ENCODE measurements at places on chromosomes 4 and X. TPM values are rescaled to one million over a fixed set of nuclear protein-coding genes. Genes with fewer than 3 reads are reported as not detected.

GRCh38 chr4:43457866-43458265 is 565.4 kb downstream of the GRXCR1 start:
- no peak for DNase-seq

DNA sequence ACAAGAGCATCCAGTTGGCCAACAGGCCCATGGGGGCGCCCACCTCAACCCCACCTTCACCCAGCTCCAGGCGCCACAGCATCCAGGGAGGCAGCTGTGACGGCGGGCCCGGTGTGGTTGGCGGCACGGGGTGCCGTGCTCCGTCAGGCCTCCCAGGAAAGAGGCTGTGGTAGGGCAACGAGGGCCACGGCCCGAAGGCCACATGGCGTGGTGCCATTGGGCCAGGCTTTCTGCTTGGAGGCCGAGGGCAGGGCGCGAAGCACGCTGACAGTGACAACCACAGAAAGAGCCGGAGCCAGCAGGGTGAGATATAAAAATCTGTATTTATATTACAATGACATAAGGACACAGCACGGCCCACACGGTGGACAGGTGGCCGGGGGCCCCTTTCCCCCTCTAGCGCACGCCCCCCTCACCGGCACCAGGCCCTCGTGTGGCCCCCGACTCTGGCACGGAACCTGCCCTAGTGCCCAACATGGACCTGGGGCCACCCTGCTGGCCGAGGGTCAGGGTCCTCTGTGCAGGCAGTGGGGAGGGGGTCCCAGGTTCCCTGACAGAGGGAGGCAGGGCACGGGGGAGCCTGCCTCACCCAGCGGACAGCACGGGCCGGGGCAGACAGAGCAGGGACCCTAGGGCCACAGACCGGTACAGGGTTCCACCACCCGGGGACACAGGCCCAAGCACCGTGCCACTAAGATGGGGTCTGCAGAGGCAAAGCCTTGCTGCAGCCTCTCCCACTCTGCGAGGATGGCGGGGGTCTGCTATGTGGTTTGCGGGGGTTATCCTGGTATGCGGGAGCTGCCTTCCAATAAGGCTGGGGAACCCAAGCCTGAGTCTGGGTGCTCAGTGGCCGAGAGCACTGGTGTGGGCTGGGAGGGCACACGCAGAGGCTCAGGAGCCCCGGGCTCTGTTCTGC is 5.5 kb upstream of the HAUS3 start:
- no peak for DNase-seq

GRCh38 chr4:78424461-78424860 is 127.1 kb upstream of the ANXA3 start:
- no peak for DNase-seq

- DNase-seq = no peak
These were observed 2.4 kb downstream of the ZMYM3 start for GRCh38 chrX:71251466-71251973.

DNA sequence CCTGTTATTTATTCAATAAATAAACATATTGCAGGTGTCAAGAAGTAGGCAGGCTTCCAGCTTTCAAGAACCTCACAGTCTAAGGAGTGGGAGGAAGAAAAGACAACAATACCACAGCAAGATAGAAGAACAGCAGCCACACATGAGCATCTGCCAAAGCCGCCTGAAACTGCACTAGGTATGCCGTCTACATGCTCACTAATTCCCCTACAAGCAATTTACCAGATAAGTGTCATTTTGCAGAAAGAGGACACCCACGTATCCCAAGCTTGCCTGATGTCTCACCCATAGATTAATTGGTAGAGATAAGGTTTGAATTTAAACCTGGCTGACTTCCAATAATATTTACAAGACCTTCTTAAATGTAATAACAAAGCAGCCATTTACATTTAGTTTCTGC is 439.4 kb upstream of the CPEB2 start:
- DNase-seq = no peak

NEUROG2 gene
- 7.8 TPM for total RNA-seq

Data from cerebellum (tissue), 4 donors.